ENCODE measurements at places on chromosomes 11 and 22.

GRCh38 chr11:65452806-65453490, 30.4 kb downstream of the NEAT1 start:
- DNase-seq = no peak

DNA sequence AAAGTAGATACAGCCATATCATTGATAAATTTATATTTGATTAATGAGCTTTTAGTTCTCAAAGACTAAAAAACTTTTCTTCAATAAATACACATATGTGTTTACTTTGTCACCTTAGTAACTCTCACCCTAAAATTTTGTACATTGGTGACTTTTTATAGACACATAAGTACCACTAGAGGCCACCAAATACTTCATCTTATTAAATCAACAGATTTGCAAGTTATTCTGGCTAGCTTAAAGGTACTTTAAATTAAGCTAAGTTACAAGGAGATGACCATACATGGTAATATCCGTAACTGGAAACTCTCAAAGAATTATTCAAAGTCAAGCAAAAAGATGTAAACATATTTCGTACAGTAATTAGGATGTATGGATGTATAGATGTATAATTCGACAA, 112.2 kb downstream of the SBF2 start:
- DNase-seq = no peak

DNA sequence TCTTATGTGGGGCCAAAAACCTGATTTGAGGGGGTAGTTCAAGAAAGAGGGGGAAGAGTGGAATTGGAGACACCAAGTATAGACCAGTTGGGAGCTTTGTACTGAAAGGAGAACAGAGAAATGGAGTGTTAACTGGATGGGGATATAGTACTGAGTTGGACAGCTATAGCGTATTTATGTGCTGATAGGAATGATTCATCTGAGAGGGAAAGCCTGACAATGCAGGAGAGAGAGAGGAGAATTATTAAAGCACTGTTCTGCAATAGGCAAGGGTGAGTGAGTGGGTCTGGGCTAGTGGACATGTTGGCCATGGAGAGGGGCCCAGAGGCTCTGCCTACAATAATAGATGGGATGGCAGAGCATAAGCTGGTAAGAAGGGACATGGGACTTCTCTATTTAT, 52.9 kb upstream of the PITPNB start:
- DNase-seq = no peak

GRCh38 chr11:110919241-110919922, 207.1 kb upstream of the ARHGAP20 start:
- no peak for DNase-seq

DNA sequence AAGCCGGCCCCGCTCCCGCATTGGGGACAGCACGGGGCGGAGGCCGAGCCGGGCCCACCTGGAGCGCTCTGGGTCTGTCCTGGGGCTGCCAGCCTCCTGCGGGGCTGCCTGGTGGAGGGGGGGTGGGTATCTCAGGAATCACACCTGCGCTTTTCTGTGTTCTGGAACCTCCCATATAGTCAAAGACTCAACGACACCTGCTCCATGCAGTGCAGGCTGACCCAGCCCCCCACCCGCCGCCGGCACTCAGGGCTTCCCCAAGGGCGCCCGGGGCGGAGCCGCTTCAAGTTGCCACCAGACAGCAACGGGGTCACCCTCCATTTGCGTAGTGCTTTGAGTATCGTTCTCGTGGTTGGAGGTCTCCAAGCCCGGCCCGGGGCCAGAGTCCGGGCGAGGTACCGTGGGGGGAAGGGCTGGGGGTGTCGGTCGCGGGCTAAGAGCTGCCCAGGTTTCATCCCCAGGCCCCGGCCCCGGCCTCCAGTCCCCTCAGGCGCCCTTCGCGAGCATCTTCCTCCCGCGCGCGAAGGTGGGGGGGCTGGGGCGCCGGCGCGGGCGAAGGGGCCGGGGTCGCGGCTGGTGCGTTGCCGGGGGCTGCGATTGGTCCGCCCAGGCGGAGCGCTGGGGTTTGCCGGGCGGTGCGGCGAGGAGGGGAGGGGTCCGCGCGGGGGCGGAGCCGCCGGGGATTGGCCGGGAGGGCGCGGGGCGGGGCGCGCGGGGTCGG, 6.6 kb downstream of the TSPAN4 start:
- peak; percentile 57 for DNase-seq

- DNase-seq = no peak
Measured at GRCh38 chr11:62201376-62201775, 7.1 kb upstream of the SCGB2A1 start.

- DNase-seq = peak; percentile 2
Measured at GRCh38 chr11:134560566-134561330, 148.7 kb upstream of the B3GAT1 start.

DNA sequence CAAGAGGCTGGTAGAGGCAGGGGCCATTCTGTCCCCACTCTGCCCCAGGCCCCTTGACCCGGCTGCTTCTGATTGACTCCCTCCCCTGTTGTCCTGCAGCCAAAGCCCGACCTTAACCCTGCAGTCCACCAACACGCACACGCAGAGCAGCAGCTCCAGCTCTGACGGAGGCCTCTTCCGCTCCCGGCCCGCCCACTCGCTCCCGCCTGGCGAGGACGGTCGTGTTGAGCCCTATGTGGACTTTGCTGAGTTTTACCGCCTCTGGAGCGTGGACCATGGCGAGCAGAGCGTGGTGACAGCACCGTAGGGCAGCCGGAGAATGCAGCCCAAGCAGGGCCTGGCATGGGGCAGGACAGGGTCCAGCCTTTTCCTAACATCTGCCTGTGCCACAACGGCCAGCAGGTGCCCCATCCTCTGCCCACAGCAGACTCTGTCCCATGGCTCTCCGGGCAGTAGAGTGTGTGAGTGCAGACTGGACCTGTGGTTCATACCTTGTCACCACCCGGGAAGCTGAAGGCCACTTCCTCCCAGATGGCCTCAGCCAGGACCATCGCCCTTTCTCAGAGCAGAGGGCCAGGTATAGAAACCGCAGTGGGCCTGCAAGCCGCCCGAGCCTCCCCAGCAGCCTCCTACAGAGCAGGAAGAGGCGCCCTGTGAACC, 26.8 kb upstream of the MGAT3 start:
- no peak for DNase-seq

- no peak for DNase-seq
Measured at GRCh38 chr11:97570636-97571035, 1180.8 kb downstream of the JRKL start.

All from heart right ventricle (tissue), 16 donors.